HTR-8/SVneo (cell line): ENCODE measurements at places on chromosomes 1 and 21.

GRCh38 chr1:192807211-192808162, 1.4 kb upstream of the RGS2 start:
- DNase-seq: no peak

DNA sequence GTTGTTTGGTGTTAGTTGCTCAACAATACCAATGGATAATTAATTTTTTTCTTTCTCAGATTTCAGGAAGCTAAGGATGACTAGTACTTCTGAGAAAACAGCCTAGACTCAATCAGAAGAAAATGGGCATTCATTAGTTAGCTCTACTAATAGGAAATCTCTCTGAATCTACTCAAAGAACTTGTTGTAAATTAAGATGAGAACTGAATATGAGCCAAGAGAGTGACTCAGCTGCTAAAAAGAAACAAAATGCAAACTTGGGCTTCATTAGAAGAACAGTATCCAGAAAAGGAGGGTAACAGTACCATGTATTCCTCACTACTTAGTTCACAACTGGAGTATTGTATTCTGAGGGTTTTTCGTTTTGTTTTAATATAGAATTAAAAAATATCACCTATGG, 12.5 kb downstream of the FOXJ3 start:
- no peak for DNase-seq

DNA sequence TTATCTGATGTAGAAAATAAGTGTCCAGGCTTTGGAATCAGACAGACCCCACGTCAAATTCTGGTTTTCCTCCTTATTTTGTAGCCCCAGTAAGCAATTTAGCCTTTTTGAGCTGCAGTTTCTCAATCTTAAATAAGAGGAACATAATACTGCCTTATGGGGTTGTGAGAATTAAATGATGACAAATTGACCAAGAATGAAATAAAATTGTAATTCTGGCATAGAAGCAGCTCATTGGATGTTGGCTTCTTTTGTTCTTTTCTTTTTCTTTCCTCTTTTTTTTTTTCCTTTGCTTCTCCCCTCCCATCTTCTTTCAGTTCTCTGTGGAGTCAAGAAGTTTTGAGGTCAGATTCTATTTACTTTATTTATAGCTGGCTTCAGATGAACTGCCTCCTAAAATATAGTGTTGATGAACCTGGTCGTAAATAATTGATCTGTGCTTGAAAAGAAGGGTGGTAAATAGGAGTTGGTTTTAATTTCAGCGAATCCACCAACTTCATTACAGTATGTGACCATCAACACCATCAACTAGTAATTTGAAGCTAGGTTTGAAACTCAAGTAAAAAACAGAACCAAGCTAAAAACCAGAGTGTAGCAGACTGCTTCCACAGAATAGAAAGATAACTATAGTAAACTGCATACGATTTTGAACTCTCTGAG, 81.1 kb downstream of the CACHD1 start:
- no peak for DNase-seq

- DNase-seq: no peak
These were observed 46.3 kb downstream of the MRPL37 start for GRCh38 chr1:54246116-54246721.

DNA sequence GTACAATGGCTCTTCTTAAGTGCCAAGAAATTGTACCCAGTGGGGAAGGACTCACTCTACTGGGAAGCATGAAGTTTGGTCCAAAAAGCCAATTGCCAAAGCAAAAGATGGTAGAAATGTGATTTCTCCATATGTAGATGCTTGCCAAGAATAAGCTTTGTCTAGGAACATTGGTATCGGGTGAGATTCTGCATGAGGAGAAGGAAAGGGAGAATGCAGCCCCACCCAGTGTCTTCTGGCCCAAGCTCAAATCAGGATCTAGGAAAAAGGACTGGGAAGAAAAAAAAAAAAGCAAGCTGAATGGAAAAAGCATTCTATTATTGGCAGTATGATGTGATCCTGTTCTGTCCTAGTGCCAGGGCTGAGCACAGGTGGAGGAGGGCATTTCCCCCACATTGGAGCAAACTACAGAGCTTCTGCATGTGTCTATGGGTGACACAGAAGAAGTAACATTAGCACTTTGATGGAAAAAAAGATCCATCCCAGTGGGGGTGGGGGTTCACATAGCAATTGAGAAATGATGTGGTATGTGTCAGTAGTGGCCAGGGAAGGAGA, 226.6 kb downstream of the KCNH1 start:
- no peak for DNase-seq

DNA sequence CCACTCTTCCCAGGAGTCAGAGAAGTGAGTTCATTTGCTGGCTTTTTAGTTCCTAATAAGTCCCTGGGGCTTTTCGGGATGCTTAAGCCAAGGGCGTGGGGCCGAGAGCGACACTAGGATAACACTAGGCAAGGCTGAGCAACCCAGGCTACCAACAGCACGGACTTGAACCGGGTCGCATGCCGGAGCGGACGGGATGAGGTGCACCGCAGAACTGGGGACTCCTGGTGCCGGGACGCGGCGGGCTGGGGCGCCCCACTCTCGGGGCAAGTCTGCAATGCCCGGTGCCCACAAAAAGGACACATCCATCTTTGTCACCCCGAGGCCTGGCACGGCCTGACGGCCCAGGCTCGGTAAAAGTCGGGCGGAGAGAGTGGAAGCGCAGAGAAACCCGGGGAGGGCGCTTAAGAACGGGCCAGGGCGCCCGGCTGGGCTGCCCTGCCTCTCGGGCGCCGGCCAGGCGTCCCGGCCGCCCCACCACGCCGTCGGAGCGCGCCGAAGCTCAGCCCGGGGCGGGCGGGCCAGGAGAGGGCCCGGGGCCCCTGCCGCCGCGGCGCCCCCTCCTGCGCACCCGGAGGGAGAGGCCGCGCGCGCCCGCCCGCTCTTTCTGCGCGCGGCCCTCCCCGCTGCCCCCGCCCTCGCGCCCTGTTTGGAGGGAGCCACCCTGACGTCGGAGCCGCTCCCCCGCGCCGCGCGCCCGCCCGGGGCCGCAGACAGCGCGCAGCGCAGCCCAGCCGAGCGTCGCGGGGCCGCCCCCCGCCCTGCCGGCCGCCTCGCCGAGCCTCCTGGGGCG, at the start of gene NBL1:
TSS of gene NBL1 (plus strand) at position 710 of the 793 bp plus-strand sequence. CDS start 10,720 bp downstream, outside the sequence.
- DNase-seq: no peak

DNA sequence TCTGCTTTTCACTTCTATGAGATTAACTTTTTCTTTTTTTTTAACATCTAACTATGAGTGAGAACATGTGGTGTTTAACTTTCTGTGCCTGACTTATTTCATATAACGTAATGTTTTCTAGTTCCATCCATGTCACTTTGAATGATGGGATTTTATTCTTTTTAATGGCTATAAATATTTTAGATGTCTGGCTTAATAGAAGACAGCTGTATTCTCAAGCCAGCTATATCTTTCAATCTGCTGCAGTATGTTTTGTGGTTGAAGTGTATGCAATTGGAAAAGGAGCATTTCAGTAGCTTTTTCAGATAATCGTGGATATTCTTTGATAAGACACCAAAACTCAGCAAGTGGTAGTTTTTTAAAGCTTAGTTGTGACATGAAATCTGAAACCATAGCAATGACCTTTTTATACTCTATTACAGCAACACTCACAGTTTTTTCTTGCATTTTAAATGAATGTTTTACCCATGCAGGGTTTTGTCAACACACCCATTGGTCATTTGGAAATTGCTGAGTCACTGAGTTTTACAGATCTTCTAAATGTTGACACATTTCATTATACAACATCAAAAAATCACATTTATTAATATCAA, 5.7 kb upstream of the SVBP start:
- DNase-seq: no peak

DNA sequence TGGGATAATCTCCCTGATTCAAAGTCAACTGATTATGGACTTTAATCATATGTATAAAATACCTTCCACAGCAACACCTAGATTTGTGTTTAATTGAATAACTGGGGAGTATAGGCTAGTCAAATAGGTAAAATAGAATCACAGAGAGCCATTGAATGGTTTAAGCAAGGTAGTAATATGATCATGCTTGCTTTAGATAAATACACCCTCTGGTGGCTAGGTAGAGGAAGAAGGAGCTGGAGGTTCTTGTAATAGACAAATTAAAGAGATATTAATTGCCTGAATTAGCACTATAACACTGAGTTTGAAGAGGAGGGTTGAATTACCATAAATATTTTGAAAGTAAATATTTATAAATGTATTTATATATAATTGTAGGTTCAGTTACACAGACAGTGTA, 40.3 kb downstream of the DIRAS3 start:
- DNase-seq: peak; percentile 10

DNA sequence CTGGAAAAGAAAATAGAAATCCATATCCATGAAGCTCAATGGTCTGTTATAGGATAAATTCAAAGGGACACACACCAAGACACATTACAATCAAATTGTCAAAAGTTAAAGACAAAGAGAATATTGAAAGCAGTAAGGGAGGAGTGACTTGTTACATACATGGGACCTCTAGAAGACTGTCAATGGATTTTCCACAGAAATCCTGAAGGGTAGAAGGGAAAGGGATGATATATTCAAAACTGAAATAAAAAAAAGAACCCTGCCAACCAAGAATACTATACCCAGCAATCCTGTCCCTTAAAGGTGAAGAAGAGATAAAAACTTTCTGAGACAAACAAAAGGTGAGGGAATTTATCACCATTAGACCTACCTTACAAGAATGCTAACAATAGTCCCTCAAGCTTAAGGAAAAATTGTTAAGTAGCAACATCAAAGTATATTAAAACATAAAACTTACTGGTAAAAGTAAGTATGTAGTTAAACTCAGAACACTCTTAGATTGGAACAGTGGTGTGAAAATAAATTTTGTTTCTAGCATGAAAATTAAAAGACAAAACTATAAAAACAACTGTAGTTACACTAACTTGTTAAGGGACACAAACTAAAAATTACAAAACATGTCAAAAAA, 103.2 kb upstream of the APP start:
- no peak for DNase-seq
